ENCODE measurements at places on chromosomes 6 and 20.

- DNase-seq = no peak
Measured at GRCh38 chr6:125850361-125850760, 59.6 kb downstream of the NCOA7 start.

DNA sequence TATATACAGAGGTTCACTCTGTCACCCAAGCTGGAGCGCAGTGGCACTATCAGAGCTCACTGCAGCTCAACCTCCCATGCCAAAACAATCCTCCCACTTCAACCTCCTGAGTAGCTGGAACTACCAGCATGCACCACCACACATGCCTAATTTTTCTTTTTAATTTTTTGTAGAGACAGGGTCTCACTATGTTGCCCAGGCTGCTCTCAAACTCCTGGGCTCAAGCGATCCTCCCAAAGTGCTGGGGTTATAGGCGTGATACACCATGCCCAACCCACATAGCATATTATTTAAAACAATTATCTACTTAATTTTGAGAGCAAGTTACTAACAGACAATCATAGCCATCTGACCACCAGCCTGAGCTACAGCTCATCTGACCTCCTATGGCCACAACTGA lies 459.9 kb upstream of the JARID2 start:
- DNase-seq = no peak

GRCh38 chr6:36032261-36032660 lies 4.7 kb downstream of the MAPK14 start:
- DNase-seq = no peak

GRCh38 chr6:166165558-166166313 lies 1.9 kb downstream of the TBXT start:
- DNase-seq = no peak

GRCh38 chr6:80457439-80457933 lies 351.0 kb downstream of the BCKDHB start:
- no peak for DNase-seq

GRCh38 chr6:119052292-119052889 lies 26.1 kb downstream of the FAM184A start:
- DNase-seq = no peak

DNA sequence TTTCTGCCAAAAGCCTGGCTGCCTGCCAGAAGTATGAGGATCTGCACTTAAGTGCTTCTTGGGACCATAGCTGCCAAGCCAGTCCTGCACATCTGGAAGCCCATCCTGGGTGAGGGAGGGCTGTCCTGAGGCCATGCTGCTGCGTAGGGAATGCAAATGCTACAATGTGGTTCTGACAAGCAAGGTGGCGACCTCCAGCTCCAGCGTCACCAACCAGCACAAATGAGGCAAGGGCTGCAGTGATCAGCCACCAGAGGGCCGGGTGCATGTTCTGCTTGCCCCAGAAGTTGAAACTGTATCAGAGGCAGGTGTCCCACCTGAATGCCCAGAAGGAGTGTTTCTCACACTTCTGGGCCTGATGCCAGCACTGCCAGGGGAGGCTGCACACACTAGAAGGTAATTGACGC lies 99.1 kb upstream of the KCNQ5 start:
- DNase-seq = no peak

GRCh38 chr6:3001773-3002293 lies 2.1 kb downstream of the NQO2 start:
- DNase-seq = peak; percentile 69

DNA sequence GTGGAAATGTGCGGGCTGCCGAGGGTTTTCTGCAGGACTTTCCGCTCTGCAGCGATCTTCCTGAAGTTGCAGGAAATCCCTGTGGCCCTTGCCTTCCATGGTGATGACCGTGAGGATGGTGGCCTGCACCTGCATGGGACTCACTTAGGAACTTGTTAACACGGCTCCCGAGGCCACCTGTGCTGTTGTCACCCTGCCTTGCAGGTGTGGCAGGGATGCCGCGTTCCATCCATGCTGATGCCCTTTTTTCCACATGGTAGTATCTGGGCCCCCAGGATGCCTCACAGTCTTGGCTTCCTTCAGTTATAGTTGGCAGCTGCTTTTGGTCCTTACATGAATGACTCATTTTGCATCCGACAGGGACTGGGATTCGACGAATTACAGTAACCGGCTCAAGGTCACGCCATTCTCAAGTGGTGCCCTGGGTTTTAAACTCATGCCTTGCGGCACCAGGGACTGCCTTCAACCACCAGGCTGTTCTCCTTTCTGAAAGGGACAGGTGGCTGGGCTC lies 37.2 kb downstream of the SYNJ2 start:
- no peak for DNase-seq

GRCh38 chr6:121647905-121648304 lies 212.5 kb downstream of the GJA1 start:
- DNase-seq = no peak

DNA sequence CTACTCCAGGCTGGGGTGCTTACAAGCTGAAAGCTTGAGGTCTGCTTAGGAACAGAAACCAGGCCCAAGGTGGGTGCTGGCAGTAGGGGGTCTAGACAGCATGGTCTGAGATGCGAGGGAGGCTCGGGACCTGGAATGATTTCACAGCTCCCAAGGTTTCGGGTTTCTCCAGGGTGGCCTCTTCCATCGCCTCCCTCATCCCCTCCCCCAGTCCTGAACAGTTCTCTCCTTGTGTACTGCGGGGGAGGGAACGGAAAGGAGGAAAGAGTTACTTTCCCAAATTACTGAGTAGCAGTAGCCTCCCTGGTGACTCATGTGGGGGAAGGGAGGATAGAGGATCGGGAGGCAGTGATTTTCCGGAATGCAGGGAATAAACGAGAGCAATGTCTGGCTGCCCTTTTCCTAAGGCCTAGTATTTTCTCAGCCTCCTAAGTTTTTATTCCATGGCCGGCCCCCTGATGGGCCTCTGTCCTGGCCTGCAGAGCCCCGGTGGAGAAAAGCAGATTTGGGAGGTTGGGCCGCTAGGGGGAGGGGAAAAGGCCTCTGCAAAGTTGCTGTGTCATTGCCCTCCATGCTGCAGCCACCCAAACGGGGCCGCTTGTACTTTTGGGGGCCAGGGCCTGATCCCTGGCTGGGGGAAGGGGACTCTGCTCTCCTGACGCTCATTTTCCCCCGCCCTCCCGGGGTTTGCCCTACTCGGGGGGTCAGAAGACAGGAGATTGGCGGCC lies 1.5 kb downstream of the BRD2 start:
- peak; percentile 72 for DNase-seq

GRCh38 chr6:30830438-30830837 lies 53.9 kb upstream of the DDR1 start:
- DNase-seq = no peak

DNA sequence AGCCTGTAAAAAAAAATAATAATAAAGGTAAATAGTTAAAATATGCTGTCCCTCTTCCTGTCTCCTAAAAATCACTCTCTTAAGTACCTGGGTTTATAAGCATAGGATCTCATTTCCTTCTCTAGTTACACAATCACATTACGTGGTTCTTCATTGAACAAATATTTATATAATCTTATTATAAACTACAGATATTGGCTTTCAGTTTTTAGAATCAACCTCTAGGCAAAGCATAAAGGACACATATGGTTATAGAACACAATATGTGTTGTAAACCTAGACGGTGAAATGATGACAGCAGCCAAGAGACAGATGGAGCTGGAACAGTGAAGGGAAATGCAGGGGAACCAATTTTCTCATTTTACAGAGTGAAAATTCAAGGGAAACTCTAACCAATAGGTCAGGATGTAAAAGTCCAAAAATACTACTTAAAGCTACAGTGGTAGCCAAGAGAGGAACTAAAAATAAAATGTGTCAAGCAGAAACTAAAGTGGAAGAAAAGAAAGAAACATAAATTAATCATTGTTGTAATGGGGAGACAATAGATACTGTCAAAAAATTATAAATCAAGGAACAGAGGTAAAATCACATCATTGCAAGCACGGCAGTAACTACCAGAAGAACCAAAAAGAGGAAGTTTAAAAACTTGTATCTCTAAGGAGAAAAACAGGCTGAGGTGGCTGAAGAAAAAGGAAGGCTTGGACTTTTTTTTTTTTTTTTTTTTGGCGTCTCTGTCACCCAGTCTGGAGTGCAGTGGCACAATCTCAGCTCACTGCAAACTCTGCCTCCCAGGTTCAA lies 82.8 kb upstream of the CDYL start:
- DNase-seq = no peak

- DNase-seq = no peak
Measured at GRCh38 chr6:146910611-146911010, 293.6 kb upstream of the STXBP5 start.

- DNase-seq = no peak
Measured at GRCh38 chr20:1535420-1536175, 21.9 kb downstream of the SIRPD start.

DNA sequence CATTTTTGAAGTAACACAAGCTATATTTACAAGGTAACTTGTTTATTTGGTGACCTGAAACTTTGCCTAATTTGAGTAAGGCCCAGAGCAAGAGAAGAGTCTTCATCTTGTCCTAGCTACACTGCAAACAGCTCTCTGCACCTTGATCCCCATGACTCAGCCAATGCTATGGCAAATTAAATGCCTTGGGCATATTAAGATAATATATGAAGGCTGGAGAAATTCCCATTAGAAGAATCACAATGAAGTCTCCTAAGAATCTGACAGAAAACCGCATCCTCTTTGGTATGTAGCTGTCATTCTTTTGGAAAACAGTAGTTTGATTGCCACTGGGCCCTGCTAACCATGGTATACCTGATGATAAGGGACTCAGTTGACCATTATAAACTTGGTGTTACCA lies 204.5 kb downstream of the UBE3D start:
- no peak for DNase-seq

DNA sequence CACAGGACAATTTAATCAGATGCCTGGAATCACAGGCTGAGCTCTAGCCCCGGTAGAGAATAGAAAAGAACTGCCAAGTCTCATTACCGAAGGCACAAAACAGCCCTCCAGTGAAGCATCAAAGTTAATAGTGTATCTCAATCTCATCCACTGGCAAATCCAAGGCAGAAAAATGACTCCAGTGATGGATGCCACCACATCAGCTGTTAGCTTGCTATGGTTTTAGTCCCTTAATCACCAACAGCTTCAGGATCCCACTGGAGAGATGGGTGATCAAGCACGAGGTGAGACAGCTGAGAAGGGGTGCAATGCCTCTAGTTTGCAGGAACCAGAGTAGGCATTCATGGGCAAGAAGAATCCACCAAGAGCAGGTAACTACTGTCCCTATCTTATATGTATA lies 81.8 kb downstream of the STK35 start:
- no peak for DNase-seq

GRCh38 chr6:43976706-43977403 lies 150.4 kb downstream of the MRPL14 start:
- DNase-seq = no peak

DNA sequence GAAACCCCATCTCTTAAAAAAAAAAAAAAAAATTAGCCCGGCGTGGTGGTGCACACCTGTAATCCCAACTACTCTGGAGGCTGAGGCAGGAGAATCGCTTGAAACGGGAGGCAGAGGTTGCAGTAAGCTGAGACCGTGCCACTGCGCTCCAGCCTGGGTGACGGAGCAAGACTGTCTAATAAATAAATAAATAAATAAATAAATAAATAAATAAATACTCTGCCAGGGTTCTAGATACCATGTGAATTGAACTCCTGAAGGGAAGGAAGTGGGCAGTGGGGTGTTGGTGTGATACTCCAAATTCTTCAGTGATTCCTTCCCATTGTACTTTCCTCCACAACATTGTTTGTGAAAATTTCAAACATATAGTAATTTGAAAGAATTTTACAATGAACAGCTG lies 100.5 kb downstream of the PLCB4 start:
- DNase-seq = no peak

DNA sequence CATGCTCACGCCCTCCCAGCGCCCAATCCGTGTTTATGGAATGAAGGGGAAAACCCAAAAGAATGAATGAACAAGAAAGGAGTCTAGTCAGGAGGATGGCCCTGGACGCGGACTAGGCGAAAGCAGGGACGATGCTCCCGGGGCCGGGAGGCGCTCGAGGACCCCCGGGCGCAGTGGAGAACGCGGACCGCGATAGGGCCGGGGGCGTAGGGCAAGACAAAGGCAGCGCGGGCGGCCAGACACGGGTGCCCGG lies 758 bp downstream of the GCLC start:
- no peak for DNase-seq

GRCh38 chr6:97864826-97865225 lies 581.8 kb upstream of the MMS22L start:
- DNase-seq = no peak

DNA sequence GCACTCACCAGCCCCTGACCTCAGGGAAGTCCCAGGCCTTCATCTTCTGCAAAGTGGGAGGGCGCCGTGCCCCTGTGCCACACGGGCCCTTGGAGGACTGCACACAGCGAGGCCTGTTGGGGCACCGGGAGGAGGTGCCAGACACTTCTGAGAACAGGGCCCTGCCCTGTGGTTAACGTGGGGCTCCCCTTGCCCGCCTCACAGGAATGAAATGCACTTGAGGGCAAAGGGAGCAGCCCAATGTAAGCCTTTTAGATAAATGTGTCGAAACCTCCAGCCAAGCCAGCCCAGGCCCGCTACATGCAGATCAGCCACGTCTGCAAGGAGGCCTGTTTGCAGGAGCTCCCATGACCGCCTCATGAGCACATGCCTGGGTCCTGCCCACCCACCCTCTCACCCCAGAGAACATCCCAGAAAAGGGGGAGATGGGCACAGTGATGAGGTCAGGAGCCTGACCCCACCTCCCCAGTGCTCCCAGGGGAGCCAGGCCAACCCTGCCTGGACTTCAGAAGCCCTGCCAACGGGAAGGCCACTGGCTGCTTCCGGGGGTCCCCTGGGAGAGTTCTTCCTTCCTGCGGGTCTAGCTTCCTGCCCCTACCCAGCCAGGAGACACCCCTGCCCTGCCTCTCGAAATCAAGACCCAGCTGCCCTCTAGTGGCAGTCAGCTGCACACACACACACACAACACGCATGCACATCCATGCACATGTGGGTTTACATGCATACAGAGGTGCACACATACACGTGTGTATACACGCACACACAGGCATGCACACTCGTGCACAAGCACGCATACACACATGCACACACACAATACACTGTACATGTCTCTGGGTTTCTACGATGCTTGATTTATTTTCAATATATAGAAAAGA lies 178.7 kb downstream of the TAF4 start:
- peak; percentile 54 for DNase-seq

DNA sequence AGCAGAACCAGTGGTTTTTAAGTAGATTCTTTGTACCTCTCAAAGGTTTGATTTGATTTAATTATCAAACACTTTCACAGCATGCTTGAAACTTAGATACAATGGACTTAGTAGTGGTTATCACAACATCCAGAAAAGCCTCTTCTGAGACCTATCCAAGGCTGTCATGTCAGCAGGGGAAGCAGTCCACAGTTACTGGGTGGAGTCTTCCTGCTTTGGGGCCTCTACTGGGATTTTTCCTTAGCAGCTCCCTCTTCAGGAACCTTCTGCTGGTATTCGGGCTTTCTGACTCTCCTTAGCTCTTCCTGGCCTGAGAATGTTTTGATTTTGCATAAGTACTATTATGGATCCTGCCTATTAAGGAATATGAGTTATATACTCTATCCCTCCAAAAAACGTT lies 36.0 kb downstream of the ARFGEF2 start:
- DNase-seq = no peak

DNA sequence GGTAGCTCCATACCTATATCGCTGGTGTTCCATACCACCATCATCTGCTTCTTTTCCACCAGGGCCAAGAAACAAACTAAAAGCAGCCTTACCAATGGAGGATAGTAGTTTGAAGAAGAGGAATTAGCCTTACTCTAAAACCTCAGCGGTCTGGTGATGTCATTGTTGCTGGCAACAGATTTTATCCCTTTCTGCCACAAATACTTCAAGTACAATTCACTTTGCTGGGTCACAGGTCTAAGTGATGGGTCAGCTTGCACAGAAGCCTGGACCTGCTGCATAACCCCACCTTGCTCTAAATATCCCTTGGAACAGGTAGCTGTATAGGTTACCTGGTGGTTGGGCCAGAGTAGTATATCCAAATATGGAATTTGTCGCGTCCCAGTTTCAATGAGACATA lies 53.2 kb upstream of the THEMIS start:
- DNase-seq = no peak

All from CMK (cell line).